ENCODE measurements at places on chromosomes 4 and X. TPM values are rescaled to one million over a fixed set of nuclear protein-coding genes. Genes with fewer than 3 reads are reported as not detected.

The MAML3 gene
- total RNA-seq: 1.0 TPM

The ZCCHC18 gene
- total RNA-seq: 0.13 TPM

The CCSER1 gene
- total RNA-seq: 0.30 TPM

The STS gene
- 4.6 TPM for total RNA-seq

DNA sequence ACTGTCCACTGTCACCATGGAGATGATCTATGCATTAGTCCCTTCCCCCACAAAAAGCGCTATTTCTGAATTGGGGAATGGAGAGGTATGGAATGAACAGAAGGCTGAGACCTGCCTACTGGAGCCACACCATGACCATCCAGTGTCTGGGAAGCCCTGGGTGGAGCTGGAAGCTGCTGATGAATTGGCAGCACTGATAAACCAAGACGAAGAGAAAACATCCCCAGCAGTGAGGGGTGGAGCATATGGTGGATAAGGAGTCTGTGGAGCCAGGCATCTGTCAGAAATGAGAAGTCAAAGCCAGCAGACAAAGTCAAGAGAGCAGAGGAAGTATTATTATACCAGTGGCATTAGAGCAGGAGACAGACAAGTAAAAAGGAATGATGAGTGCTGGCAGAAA, 13.2 kb downstream of the CC2D2A start:
- no peak overlapping the region for H3K27ac ChIP-seq
- no peak overlapping the region for H3K4me3 ChIP-seq
- peaks cover 6% of the 10 kb centered on the region for H3K36me3 ChIP-seq
- no peaks in the 10 kb centered on the region for H3K4me1 ChIP-seq
- no peaks in the 10 kb centered on the region for H3K27me3 ChIP-seq
- DNase-seq: no peak

- no peaks in the 10 kb centered on the region for H3K36me3 ChIP-seq
- no peak overlapping the region for H3K27ac ChIP-seq
- DNase-seq: no peak
- H3K27me3 ChIP-seq: no peaks in the 10 kb centered on the region
- no peaks in the 10 kb centered on the region for H3K4me1 ChIP-seq
- no peak overlapping the region for H3K4me3 ChIP-seq
Observed at GRCh38 chr4:8260656-8261111, 8.9 kb upstream of the HTRA3 start.

DNA sequence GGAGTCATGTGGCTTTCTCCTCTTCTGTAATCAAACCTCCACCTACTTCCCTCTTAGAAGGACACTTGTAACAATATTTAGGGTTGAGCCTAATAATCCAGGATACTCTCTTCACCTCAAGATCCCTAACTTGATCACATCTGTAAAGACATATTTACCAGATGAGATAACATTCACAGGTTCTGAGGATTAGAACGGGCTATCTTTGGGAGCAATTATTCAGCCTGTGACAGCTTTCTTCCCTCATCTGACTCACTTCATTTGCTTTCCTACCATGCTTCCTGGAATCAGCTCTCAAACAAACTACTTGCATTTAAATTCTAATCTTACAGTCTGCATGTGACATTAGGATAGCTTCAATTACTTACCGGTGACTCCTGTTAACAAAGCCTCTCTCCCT, 133.5 kb upstream of the NDST3 start:
- H3K4me3 ChIP-seq: no peak overlapping the region
- no peaks in the 10 kb centered on the region for H3K4me1 ChIP-seq
- no peaks in the 10 kb centered on the region for H3K27me3 ChIP-seq
- H3K36me3 ChIP-seq: no peaks in the 10 kb centered on the region
- no peak overlapping the region for H3K27ac ChIP-seq

GRCh38 chr4:60016971-60017370, 1183.2 kb upstream of the ADGRL3 start:
- H3K4me3 ChIP-seq: no peak overlapping the region
- H3K27me3 ChIP-seq: no peaks in the 10 kb centered on the region
- DNase-seq: no peak
- no peaks in the 10 kb centered on the region for H3K36me3 ChIP-seq

All from psoas muscle (tissue), 8 donors.